CD4-positive, alpha-beta T cell (primary cell): ENCODE measurements at places on chromosomes 7 and 10. TPM values are rescaled to one million over a fixed set of nuclear protein-coding genes. Genes with fewer than 3 reads are reported as not detected.
A peak's percentile ranks its signal among the peaks of the same experiment; 100 is the strongest.

MYL10 gene
- not detected for total RNA-seq

TMEM139 gene
- 0.20 TPM for total RNA-seq

DNA sequence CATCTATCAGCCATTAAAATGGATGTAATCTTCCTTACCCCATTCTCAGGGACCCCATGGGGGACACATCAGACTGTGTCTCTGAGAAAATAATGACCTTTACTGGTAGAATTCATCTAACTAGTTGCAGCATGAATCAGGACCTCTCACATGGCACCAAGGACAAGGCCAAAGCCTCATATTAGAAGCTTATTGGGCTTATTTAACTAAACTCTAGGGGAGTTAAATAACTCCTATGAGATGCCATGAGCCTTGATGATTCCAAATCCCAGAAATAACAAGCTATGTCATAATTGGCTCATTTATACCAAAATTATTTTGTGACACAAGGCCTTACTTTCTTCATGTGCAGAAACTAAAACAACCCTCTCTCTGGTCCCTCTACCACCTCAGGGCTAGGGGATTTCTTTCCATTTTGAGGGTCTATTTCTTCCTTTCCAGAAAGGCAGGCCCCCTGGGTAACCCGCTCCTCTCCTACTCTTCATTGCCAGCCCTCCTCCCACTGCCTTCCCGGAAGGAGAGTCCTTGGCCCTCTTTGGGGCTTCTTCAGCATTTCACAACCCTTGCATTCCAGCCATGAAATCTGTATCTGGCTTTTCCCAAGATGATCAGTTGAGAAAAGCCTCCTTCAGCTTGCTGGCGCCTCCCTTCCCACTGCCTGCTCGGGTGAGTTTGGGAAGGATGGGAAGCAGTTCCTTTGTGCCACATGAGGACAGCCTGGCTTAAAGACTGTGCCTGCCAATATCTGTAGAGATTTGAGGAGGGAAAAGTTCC lies 41.8 kb upstream of the TRIM8 start:
- no peak overlapping the region for H3K4me3 ChIP-seq
- H3K4me1 ChIP-seq: no peaks in the 10 kb centered on the region
- no peaks in the 10 kb centered on the region for H3K27me3 ChIP-seq

FAM25G gene
- not detected for total RNA-seq

AKR1E2 gene
- total RNA-seq: 26.0 TPM

CAMK2B gene
- total RNA-seq: not detected

- no peaks in the 10 kb centered on the region for H3K36me3 ChIP-seq
- H3K27me3 ChIP-seq: no peaks in the 10 kb centered on the region
- no peak overlapping the region for H3K27ac ChIP-seq
- peaks cover 8% of the 10 kb centered on the region for H3K4me1 ChIP-seq
- no peak overlapping the region for H3K4me3 ChIP-seq
- peak; percentile 35 for DNase-seq
Measured at GRCh38 chr10:3430501-3430900, 257.9 kb upstream of the PITRM1 start.

DNA sequence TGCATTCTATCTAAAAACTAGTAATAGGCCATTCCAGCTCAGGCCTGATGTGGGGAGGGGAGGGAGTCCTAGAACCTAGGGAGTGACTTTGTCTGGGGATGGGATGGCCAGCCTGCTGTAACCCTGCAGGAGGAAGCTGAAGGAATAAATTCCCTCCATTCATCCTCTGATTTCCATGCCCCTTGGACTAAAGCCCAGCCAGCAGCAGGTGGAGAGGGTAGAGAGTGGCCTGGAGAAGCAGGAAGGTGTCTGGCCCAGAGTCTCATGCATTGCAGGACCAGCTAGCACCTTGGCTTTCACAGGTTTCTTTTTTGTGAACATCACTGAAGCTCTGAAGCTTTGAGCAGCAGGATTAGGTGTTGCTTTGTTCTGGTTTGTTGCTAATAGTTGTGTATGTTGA lies 32.8 kb upstream of the CDH23 start:
- H3K36me3 ChIP-seq: peaks cover 2% of the 10 kb centered on the region
- H3K4me3 ChIP-seq: no peak overlapping the region
- no peaks in the 10 kb centered on the region for H3K27me3 ChIP-seq
- no peak for DNase-seq

DNA sequence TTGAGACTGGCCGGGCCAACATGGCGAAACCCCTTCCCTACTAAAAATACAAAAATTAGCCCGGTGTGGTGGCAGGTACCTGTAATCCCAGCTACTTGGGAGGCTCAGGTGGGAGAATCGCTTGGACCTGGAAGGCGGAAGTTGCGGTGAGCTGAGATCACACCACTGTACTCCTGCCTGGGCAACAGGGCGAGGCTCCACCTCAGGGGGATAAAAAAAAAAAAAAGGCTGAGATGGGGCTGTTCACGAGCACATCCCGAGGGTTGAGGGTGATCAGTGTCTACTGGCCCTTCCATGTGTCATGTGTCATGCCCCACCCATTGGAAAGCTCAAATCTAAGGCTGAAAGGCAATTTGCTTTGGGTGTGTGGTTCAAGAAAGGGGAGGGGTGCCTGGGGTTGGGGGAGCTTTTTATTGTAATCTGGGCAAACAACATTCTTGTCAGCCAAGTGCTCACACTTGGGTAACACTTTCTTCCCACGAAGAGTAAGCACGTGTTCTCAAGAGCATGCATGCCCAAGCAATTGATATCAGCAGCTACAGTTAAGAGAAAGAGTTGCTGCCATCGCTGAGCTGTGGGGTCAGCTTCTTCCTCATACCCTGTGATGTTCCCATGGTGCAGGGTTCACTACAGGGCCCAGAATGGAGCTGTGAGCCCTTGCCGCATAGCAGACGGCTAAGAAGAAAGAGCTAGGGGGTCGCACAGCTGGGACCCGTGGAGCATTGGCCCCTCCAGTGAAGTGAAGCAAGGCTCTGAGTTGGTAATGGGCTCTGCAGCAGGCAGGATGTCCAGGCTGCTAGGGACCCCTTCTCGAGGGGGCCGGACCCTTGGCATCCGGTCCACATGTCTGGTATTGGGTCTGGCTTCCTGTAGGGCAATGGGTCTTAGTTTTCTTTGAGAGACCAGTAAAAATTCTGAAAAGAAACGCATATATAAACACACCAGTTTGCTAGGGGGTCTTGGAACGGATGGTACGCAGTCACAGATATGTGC lies 9.9 kb upstream of the ACSL5 start:
- H3K4me3 ChIP-seq: no peak overlapping the region
- no peak for DNase-seq
- no peaks in the 10 kb centered on the region for H3K27me3 ChIP-seq
- peaks cover 8% of the 10 kb centered on the region for H3K4me1 ChIP-seq

KIAA1549 gene
- total RNA-seq: not detected

- H3K27ac ChIP-seq: no peak overlapping the region
- H3K27me3 ChIP-seq: peaks cover 64% of the 10 kb centered on the region
- H3K4me3 ChIP-seq: no peak overlapping the region
Measured at GRCh38 chr10:100618091-100618615, 82.4 kb downstream of the HIF1AN start.

DNA sequence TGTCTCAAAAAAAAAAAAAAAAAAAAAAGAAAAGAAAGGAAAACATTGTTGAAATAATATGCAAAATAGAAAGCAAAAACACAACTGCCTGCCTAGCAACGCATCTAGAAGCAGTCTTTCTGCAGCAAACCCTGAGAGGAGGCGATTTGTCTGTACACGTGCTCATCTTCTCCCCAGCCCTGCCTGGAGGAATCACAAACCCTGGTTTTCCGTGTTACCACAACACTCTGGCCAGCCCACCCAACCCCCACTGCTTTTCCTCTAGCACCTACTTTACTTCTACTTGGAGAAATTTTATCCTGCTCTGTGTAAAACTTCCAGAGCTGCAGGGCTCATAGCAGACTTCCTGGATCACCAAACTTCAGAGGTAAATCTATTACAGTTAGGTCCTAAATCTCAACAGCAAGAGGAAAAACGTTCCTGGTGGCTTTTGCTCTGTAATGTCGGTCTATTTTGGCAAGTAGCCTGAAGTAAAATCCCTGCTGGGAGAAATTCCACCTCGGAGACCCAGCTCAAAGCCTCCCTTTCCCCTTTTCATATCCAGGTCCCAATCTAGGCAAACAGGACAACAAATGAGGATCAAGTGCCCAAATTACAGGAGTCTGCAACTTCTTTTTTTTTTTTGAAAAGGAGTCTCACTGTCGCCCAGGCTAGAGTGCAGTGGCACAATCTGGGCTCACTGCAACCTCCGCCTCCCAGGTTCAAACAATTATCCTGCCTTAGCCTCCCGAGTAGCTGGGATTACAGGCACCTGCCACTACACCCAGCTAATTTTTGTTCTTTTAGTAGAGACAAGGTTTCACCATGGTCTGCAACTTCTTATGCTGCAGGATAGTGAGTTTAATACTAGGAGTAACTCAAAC lies 91.6 kb downstream of the DNMBP start:
- H3K27ac ChIP-seq: no peak overlapping the region
- H3K27me3 ChIP-seq: no peaks in the 10 kb centered on the region
- H3K4me1 ChIP-seq: no peaks in the 10 kb centered on the region
- no peaks in the 10 kb centered on the region for H3K36me3 ChIP-seq

DNA sequence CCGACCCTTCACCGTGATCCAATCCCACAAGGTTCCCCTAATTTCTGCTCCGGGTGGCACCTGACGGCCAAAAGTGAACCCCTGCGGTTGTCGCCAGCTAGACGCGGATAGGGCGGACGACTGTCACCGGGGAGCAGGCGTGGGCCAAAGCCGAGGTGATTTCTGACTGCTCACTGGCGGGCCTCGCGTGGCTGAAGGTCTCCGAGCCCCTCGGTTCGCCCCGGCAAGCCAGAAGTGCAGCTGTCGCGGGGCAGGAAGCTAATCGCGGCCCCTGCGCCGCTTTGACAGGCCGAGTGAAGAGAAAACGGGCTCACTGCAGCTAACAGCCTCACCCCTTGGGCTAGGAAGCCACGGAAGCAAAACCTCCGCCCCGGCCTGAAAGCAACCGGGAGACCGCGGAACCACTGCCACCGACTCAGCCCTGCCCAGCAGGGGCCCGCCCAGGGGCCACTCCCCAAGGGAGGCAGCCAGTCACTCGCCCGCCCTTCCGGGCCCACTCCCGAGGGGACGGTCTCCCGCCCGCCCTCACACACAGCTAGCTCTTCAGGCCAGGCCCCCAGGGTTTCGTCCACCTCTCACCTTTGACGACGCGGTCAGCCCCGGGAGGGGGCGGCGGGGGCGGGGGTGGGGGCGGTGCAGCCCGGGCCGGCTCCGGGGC lies 469 bp downstream of the PPP3CB start:
- H3K27me3 ChIP-seq: no peaks in the 10 kb centered on the region
- H3K4me1 ChIP-seq: peaks cover 25% of the 10 kb centered on the region
- no peaks in the 10 kb centered on the region for H3K36me3 ChIP-seq
- peak overlapping the region; percentile 90 for H3K27ac ChIP-seq

- no peak overlapping the region for H3K27ac ChIP-seq
- no peaks in the 10 kb centered on the region for H3K36me3 ChIP-seq
- no peaks in the 10 kb centered on the region for H3K4me1 ChIP-seq
Measured at GRCh38 chr7:109616551-109617069, 1046.9 kb downstream of the DNAJB9 start.

CPED1 gene
- total RNA-seq: 0.08 TPM

FAM171A1 gene
- total RNA-seq: 2.6 TPM

- no peak overlapping the region for H3K4me3 ChIP-seq
- no peaks in the 10 kb centered on the region for H3K36me3 ChIP-seq
- no peak overlapping the region for H3K27ac ChIP-seq
Measured at GRCh38 chr10:23155169-23155568, 36.9 kb upstream of the PTF1A start.

GRCh38 chr10:29957907-29958331 lies 101.5 kb downstream of the JCAD start:
- H3K4me3 ChIP-seq: no peak overlapping the region
- H3K4me1 ChIP-seq: no peaks in the 10 kb centered on the region
- H3K36me3 ChIP-seq: no peaks in the 10 kb centered on the region
- no peak overlapping the region for H3K27ac ChIP-seq
- DNase-seq: no peak

GRCh38 chr7:5776894-5777660 lies 4.4 kb downstream of the RNF216 start:
- H3K27me3 ChIP-seq: no peaks in the 10 kb centered on the region
- H3K4me3 ChIP-seq: peak overlapping the region; percentile 22
- H3K27ac ChIP-seq: peak overlapping the region; percentile 9
- no peak for DNase-seq
- H3K4me1 ChIP-seq: peaks cover 58% of the 10 kb centered on the region
- H3K36me3 ChIP-seq: peaks cover 16% of the 10 kb centered on the region

- no peaks in the 10 kb centered on the region for H3K27me3 ChIP-seq
- no peak overlapping the region for H3K27ac ChIP-seq
- H3K36me3 ChIP-seq: no peaks in the 10 kb centered on the region
Measured at GRCh38 chr10:105702211-105702610, 1061.1 kb downstream of the SORCS3 start.

- no peak overlapping the region for H3K4me3 ChIP-seq
- H3K36me3 ChIP-seq: no peaks in the 10 kb centered on the region
- no peaks in the 10 kb centered on the region for H3K4me1 ChIP-seq
- H3K27me3 ChIP-seq: no peaks in the 10 kb centered on the region
Measured at GRCh38 chr10:76675561-76675950, 962.1 kb downstream of the KCNMA1 start.

GRCh38 chr10:25076506-25077177 lies 60.2 kb downstream of the THNSL1 start:
- no peak overlapping the region for H3K4me3 ChIP-seq
- H3K4me1 ChIP-seq: no peaks in the 10 kb centered on the region
- H3K27me3 ChIP-seq: peaks cover 10% of the 10 kb centered on the region
- DNase-seq: no peak
- H3K36me3 ChIP-seq: no peaks in the 10 kb centered on the region
- no peak overlapping the region for H3K27ac ChIP-seq

CH25H gene
- 0.49 TPM for total RNA-seq

PRTFDC1 gene
- total RNA-seq: 0.52 TPM
